Hippocampal formation (tissue), 2 donors: ENCODE measurements at places on chromosomes 4 and X.

- no peak for DNase-seq
Observed at GRCh38 chr4:36321176-36321575, 39.8 kb downstream of the DTHD1 start.

DNA sequence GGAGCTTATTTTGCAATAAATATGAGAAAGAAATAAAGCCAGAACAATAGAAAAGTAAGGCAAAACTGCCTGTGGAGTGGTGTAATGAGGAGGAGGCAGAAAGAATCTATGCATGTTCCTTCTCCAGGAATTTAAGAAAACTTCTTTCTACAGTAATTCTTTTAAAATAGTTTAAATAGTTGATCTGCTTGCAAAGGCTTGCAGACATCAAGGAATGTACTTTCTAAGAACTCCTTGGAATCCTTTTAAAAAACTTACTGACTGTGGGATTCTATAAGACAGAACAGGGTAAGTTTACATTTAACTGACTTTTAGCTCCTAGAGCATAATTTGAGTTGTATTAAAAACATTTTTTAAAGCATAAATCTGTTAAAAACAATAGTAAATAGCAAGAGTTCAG, 63.2 kb upstream of the ALB start:
- DNase-seq = no peak

DNA sequence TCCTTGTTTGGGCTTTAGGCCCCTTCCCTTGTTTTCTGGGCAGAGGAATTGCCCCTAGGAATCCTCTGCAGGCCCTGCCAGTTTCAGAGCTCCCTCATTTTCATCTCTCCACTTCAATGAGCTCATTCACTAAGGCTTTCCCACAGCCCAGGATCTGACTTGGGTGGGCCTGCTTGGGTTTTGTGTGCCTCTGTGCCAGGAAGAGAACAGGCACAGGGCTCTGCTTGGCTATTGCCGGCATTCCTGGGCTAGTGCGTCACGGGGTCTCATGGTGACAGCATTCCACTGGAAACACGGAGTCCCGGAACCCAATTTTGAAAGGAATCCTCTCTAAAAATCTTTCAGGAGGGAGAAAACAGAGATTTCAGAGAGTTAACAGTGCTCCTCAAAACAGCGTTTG, 150.5 kb downstream of the VCX3A start:
- no peak for DNase-seq

GRCh38 chr4:120000591-120001296, 65.9 kb downstream of the MAD2L1 start:
- no peak for DNase-seq

DNA sequence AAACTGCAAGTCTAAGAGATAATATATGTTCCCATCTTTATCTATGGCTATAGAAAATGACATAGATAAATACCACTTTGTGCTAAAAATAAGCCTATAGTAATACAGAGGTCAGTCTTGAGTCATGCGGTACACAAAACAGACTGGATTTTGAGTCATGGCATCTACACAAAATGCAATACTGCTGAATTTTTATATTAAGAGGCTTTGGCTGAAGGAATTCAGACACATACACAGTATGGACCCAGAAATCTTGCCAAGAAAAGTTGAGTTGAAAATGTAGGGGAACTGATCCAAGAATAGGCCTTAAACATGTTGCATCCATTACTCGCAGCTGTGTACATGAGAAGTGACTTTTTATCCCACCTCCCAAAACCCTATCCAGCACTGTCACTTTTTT, 184.4 kb downstream of the TENM3 start:
- DNase-seq = no peak

GRCh38 chrX:153876112-153876491, 9.9 kb downstream of the L1CAM start:
- DNase-seq = no peak

DNA sequence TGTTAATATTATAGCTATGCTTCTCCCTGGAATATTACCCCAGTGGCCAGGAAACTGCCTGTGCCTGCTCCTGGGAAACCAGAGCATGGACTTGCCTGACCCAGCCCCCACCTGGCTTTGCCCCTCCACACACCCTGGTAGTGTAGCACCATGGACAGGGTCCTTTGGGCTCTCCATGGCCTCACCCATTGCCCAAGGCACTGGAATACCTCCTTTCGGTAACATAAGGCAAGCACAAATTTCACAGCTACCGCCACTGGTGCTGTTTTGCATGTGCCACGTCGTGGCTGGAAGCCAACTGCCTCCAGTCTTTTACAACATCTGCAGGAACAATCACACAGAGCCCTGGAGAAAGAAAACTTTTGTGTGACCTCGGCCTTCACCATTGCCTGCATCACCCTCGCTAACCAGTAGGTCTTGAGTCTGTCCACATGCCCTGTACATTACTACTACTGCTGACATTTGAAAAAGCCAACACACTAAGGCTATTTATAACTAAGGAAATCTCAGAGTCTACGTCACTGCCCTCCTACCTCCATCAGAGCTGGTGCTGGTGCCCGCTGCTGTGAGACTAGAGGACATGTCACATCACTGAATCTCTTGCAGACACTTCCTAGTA, 47.7 kb downstream of the HPGD start:
- DNase-seq = no peak

DNA sequence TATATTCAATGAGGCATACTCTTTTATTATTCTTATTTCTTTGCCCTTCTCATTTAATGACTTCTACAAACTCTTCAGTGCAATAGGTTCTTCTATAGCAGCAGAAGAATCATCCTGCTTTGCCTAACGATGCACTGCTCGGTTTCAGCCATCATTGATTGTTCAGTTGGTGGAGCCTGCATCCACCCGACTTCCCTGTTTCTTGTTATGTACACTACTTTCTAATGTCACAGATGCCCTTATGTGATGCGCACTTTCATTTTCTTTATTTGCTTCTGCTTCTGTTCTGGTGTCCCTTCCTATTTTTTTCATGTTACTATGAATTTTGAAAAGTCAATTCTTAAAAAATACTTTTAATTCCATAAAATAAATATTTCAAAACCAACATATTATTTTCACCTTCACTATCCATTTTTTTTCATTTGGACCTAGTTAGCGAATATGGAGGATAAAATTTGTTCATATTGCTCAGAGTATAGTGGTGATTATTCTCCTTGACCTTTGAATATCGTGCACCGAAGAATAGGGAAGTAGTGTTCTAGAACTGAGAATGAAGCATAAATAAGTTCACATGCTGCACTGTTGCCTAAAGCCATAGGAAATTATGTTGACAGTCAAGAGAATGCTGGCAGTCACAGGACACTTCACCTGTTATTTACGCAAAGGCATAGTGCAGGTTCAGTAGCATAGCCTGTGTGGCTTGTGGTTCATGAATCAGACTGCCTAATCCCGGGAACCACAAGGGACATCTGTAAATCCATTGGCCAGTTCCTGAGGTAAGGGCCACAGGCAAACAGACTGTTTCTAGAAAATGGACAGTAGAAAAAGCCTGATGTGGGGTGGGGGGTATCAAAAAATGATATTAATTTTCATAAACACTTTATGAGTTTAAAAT, 21.3 kb upstream of the SFRP2 start:
- DNase-seq = no peak

- no peak for DNase-seq
Observed at GRCh38 chr4:158811704-158812103, 42.9 kb downstream of the FNIP2 start.

DNA sequence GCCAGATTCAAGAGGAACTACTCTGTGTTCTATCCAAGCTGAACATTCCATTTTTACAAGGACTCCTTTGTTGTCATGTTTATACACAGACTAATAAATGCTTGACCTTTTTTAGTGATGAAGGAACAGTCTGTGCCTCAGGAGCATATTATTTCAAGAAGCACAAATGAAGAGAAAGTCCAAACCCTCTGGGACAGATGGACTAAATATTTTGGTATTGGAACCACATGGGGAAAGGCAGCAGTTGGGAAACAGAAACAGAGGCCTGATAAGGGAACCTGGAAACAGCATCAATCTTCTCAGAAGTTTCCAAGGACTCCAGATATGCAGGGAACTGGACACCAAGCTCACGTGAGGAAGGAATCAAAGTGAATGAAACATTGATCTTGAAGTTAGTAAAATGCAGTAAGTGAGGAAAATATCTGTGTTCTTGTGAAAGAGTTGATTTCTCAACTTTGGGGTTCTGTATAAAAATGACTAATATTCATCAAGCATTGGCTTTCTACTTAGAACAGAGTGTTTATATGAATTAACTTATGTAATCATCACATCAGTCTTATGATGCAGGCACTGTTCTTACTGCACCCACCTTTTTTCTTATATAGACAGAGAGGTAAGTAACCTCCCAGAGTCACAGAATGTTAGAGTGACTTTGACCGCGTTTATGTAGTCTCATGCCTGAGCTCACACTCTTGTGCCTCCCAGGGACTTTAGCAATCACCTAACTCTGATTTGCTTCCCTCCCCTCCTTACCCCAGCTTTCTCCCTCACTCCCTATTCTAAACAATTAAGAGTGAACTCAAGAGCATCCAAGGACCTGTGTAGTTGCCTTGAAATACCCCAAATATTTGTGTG, 148.9 kb upstream of the JADE1 start:
- no peak for DNase-seq

DNA sequence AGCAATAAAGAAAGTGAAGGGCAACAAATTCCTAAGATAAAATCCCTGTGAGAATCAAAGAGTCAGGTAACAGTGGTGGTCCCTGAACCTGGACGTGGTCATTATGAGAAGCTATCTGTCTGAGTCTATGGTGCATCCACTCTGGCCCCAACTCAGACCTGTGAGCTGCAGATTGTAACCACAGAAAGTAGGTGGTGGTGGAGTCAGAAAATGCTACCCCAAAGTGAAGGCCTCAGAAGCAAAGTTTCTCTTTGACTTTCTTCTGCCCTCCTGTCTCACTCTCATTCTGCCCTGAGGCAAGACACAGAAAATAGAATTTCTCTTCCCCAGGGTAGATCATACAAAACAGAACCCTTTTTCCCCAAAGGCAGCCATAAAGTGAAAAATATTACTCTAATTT, 84.1 kb upstream of the NEIL3 start:
- no peak for DNase-seq

GRCh38 chr4:68383115-68383514, 33.2 kb upstream of the YTHDC1 start:
- no peak for DNase-seq

DNA sequence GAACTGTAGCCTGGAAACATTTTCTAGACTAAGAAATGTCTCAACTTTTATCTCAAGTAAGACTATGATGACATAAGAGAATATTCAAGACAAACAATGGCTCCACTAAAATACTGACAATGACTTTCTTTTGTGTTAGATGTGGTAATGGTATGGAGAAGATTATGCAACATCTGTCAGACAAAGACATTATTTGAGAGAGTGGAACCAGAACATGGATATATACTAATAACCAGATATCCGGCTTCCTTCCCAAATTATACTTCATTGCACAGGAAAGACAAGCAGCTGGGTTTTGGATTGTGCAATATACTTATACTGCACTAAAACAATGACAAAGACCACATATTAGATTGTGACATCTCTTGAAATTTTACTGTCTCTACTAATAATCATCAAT, 290.8 kb upstream of the GIMD1 start:
- DNase-seq = no peak

GRCh38 chrX:149521438-149521837, 16.3 kb upstream of the IDS start:
- DNase-seq = no peak

DNA sequence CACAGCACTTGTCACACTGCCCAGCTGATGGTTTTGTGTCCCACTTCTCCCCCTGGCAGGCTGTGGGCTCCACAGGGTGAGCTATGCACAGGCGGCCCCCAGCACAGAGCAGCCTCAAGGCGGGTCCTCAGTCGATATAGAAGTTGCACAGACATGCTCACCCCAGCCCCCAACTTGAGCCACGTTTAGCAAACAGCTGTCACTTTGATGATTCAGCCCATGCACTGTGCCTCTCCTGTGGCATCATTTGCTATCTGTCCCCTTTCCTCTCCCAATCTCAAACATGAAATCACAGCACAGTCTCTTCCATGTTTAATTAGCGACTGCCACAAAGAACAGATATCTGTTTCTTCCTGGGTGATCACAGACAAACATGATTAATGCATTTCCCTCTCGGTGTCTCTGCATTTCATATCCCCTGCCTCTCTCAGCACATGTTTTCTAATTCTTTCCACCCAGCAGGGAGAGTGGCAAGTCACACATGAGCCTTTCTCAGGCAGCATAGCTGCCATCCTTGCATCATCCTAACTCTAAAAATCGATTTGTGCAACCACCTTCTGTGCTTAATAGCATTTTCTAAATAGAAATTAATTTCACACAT, 204.9 kb downstream of the EVC2 start:
- DNase-seq = no peak
